Osteoblast (primary cell): ENCODE measurements at places on chromosomes 7 and 10. TPM values are rescaled to one million over a fixed set of nuclear protein-coding genes. Genes with fewer than 3 reads are reported as not detected.

GRCh38 chr10:26780793-26781601 is 79.8 kb downstream of the ABI1 start:
- peak; percentile 81 for DNase-seq

DNA sequence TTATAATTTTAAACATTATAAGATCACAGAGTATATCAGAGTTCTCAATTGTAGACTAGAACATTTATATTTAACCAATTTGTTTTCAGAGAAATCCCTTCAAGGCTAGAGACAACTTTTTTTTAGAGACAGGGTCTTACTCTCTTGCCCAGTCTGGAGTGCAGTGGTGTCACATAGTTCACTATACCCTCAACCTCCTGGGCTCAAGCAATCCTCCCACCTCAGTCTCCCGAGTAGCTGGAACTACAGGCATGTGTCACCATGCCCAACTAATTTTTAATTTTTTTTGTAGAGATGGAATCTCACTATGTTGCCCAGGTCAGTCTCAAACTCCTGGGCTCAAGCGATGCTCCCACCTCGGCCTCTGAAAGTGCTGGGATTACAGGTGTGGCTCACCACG is 15.3 kb downstream of the UCMA start:
- DNase-seq = no peak

DNA sequence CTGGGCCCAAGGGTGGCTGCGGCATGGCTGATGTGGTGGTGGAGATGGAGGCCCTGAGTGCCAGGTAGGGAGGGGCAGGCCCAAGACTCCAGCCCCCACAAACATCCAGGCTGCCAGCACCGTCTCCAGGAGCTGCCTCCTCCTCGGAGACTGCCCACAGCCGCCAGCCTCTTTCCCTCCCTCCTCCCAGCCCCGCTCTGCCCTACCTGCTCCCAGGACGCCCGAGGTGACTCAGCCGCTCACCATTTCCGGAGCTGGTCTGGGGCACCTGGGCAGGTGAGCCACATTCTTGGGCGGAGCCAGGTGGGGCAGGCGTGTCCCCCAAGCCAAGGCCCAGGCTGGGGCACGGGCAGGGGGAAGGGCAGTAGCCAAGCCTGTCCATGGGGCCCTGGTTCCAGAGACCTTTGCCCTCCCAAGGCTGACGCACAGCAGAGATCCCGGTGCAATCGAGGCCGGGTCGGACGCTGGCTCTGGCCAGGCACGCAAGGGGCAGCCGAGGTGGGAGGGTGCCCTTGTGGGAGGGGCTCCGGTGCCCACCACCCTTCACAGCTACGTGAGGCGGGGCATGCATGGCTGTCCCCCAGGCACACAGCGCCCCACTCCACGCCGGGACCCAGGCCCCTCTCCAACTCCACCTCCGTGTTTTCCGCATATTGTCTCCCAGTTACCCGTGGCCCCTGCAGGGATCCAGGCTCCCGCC is 8.8 kb downstream of the ADAP1 start:
- no peak for DNase-seq

DNA sequence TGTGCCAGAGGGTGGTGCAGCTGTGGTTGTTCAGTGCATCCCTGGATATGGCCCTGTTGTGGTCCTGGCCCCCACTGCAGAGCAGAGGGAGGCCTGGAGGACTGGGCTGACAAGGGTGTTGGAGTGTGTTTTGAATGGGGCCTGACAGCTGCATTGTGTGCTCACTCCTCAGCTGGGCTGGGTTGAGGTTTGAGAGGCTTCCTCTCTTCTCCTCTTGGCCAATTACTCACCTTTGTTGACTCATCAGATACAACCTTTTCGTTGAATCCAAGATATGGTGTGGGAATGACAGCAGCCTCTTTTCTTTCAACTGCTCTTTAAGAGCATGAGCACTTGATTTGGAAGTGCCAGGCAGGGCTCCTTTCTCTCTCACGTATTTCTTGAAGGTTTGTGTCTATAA is 228.5 kb upstream of the COBL start:
- DNase-seq = no peak

DNA sequence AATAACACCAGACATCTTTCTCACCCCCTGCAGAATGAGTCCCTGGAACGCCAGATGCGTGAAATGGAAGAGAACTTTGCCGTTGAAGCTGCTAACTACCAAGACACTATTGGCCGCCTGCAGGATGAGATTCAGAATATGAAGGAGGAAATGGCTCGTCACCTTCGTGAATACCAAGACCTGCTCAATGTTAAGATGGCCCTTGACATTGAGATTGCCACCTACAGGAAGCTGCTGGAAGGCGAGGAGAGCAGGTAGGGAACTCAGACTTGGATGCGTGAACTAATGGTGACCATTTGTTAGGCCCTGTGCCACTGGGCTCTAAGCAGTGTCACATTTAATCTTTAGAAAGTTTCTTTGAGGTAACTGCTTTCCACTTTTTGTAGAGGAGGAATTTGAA is 7.1 kb downstream of the VIM start:
- DNase-seq = no peak

Gene EGR2
- total RNA-seq = 2.4 and 3.6 TPM in 2 replicates

DNA sequence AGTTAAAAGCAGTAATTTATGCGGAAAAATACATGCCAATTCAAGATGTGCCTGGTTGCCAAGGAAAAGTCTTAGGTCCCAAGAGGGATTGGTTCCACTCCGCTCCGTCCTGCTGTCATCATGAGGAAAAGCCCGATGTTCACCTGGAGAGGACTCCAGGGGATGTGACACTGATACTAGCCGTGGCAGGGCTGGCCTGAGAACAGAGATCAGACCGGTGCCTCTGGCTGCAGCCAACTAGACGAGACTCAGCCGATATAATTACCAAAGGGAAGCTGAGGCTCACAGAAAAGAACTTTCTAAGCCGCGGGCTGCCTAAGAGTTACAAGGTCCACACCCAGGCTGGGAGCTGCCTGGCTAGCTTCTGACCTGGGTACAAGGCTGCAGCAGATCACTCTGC is 81.3 kb upstream of the UNC5B start:
- DNase-seq = no peak

Gene PLEKHS1
- total RNA-seq = under 0.01 TPM in 1 of 2 replicates, not detected in the other

Gene ADAM12
- 345 and 361 TPM in 2 replicates for total RNA-seq

DNA sequence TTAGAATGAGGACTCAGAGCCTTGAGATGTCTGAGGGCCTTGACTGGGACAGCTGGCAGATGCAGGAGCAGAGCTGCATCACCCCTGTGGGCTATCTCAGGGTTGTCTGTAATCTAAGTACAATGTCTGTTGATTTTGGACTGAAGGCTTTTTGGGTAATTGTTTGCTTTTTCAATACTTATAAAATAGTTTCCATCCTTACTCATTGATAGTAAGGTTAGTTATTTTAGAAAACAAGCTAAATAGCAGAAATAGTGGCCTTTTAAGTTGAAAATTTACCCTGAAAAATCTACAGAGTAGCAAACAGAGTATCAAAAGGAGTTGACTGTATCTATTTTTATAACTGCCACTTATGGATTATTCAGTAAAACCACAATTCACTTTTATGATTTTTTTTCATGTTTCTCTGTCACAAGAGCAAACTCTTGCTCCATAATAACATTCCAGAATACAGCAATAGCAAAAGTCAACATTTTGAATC is 179.7 kb downstream of the CFTR start:
- DNase-seq = no peak

- no peak for DNase-seq
These were observed 98.9 kb downstream of the LRMDA start for GRCh38 chr10:75530299-75530698.

GRCh38 chr10:127907411-127908105 is 655 bp downstream of the PTPRE start:
- peak; percentile 93 for DNase-seq

DNA sequence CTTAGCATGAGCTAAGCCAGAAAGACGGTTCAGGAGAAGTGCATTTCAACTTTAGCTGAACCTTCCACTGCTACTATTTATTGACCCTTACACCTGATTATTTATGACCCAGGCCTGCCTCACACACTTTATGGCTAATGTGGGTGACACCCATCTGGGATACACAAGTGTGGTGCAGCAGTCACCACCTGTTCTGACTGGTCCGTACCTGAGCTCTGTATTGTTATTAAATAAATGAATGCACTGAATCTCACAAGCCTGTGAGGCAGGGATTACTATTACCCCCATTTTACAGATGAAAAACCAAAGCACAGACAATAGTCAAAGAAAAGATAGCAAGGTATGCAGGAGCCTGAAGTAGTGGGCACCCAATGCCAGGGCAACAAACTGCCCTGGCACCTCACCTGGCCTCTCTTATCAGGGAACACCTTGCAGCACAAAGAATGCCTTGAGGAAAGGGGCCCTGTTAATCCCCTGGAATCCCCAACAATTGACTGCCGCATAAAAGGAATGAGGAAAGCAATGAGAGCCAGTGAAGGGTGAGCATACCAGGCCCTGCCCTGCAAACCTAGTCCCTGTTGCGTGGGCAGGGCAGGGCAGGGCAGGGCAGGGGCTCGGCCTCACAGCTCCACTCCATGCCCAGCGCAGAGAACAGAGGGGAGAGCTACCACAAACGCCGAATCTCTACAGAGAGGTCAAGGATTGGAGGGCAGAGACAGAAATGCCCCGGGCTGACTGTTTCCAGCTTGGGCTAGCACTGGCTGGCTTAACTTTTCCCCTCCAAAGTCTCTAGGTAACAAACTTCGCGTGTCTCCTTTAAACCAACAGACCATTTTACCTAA is 1.3 kb downstream of the ANXA11 start:
- DNase-seq = no peak

Gene URGCP
- total RNA-seq = 28.9 and 30.4 TPM in 2 replicates

GRCh38 chr7:132030883-132031282 is 474.5 kb upstream of the PODXL start:
- DNase-seq = no peak
